ENCODE measurements at places on chromosomes 6 and 20.

GRCh38 chr20:44684047-44684967, 30.9 kb upstream of the CCN5 start:
- no peak for DNase-seq

GRCh38 chr6:20352346-20352745, 49.3 kb upstream of the E2F3 start:
- no peak for DNase-seq

DNA sequence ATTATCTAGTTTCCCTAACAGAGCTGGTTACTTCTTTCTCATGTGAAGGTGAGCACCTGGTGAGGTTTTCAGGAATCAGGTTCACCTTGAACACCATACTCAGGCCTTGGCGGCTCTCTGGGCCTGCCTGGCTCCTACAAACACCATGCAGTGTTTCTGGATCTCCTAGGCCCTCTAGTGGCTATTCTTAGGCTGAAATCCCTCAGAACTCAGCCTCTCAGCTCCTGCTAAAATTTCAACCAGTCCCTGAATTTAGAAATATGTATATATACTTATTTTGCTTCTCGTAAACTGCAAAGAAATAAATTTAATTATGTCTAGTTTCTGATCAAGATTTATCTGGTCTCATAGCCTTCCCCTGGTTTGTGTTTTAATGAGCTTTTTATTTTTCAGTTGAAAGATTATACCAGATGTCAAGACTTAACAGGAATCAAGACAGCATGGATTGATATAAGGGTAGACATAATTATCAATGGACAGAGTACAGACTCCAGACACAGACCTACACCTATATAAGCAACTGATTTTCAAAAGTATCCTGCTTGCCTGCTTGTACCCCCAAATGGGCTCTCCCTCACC, 55.9 kb downstream of the ANKEF1 start:
- DNase-seq, result peak; percentile 53

GRCh38 chr20:50336661-50337060, 146.0 kb downstream of the CEBPB start:
- no peak for DNase-seq
